Thoracic aorta (tissue), 2 donors: ENCODE measurements at places on chromosomes 16 and 17. TPM values are rescaled to one million over a fixed set of nuclear protein-coding genes. Genes with fewer than 3 reads are reported as not detected.

The FBXO47 gene
- total RNA-seq: not detected

The STXBP4 gene
- total RNA-seq: 31.4 TPM

The NACA2 gene
- total RNA-seq: not detected

The EMP2 gene
- total RNA-seq: 110 TPM

The CDK5R1 gene
- total RNA-seq: 1.1 TPM

The KIF2B gene
- total RNA-seq: not detected

The ZG16 gene
- not detected for total RNA-seq

The ACSM2A gene
- not detected for total RNA-seq

The SPATA32 gene
- total RNA-seq: not detected

The SDK2 gene
- 8.9 TPM for total RNA-seq

The CCL7 gene
- total RNA-seq: 1.3 TPM

- no peaks in the 10 kb centered on the region for H3K4me1 ChIP-seq
- H3K27me3 ChIP-seq: no peaks in the 10 kb centered on the region
- DNase-seq: no peak
- H3K4me3 ChIP-seq: no peak overlapping the region
Measured at GRCh38 chr17:75536366-75536765, 10.9 kb downstream of the LLGL2 start.

DNA sequence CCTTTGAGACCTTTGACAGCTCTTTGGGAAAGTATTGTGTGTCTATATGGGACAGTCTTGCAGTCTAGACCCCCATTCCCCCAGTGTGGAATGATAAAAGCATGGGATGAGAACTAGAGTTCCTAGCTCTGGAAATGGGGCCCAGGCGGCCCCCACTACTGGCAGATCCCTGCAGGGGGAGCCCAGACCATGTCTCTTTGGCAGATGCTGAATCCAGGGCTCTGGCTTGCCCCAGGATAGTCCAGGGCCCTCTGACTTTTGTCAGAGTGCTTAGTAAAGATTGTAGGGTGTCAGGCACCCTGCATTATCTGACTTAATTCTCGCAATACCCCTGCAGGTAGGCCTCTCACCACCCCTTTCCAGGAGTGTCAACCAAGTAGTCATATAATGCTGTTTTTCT lies 8.3 kb downstream of the ALKBH5 start:
- peaks cover 14% of the 10 kb centered on the region for H3K36me3 ChIP-seq
- H3K4me1 ChIP-seq: peaks cover 67% of the 10 kb centered on the region
- no peaks in the 10 kb centered on the region for H3K27me3 ChIP-seq
- no peak overlapping the region for H3K27ac ChIP-seq

DNA sequence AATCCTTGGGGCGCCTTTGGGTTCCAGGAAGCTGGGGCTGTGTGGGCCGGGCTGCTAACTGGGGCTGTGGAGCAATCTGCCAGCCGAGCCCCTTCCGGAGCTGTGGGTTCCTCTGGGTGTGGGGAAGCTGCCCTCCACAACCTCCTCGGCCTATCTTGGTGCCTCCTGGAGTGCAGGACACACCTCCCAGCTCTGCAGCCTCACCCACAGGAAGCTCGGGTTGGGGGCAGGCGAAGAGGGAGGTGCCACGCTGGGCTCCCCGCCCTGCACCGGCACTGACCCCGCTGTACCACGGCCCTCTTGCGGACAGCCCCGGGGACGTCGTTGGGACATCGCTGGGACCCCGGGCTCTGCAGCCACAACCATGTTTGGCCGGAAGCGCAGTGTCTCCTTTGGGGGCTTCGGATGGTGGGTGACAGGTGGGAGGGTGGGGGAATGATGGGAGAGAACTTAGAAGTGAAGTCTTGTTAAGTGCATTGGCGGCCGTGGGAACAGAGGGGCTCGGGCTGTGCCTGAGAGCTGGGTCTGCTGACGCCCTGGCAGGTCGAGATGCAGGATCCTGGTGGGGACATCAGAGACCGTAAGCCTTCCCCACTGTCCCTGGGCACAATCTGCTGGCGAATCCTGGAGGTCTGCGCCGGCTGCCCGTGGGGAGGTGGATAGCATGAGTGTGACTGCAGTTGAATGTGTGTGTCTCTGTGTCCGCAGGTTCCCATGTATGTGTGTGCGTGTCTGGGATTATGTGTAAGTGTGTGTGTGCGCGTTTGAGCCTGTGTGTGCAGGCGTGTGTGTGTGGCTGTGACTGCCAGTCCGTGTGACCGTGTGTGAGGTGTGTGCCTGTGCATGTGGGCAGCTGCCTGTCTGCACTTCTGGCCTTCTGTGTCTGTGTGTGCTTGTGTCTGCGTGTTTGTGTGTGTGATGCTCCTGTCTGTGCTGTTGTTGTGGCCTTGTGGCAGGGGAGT lies at the start of gene RAP1GAP2:
Gene RAP1GAP2 (plus strand): TSS at position 275 of the 962 bp plus-strand sequence. CDS start 90 bp downstream, at position 365.
- no peaks in the 10 kb centered on the region for H3K36me3 ChIP-seq
- DNase-seq: no peak
- no peaks in the 10 kb centered on the region for H3K27me3 ChIP-seq

- no peak overlapping the region for H3K27ac ChIP-seq
- H3K27me3 ChIP-seq: no peaks in the 10 kb centered on the region
- no peaks in the 10 kb centered on the region for H3K4me1 ChIP-seq
Measured at GRCh38 chr17:37781451-37781850, 36.6 kb upstream of the HNF1B start.

DNA sequence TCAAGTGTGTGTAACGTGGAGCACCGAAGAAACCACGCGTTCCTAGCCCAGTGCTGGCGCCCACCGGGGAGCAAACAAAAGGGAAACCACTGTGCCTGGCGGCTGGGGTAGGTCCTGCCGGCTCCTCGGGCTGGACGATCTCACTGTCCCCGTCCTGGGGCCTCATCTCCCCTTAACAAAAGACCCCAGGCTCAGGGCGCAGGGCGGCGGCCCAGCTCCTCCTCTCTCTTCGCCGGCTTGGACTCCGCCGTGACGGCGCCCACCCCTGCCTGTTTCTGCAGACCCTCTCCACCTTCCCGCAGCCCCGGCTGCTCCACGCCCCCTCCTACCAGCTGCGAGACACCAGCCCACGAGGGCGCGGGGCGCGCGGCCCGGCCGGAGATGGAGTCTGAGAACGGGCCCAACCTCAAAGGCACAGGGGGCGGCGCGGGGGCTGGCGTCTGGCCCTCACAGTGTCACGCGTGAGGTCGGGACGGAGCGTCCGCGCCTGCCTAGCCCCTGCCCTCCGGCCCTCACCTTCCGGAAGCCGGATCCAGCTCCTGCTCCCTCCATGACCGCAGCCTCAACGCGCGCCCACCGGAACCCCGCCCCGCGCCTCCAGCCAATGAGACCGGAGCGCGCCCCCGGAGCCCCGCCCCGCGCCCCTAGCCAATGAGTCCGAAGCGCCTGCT lies at the start of gene CENPX:
Gene CENPX (minus strand): TSS at position 569 of the 671 bp plus-strand sequence. CDS start 17 bp downstream, at position 552.
- peaks cover 14% of the 10 kb centered on the region for H3K4me1 ChIP-seq
- H3K36me3 ChIP-seq: no peaks in the 10 kb centered on the region
- peak within 1 kb of the TSS; percentile 89 for H3K4me3 ChIP-seq
- DNase-seq: no peak
- H3K27me3 ChIP-seq: no peaks in the 10 kb centered on the region

DNA sequence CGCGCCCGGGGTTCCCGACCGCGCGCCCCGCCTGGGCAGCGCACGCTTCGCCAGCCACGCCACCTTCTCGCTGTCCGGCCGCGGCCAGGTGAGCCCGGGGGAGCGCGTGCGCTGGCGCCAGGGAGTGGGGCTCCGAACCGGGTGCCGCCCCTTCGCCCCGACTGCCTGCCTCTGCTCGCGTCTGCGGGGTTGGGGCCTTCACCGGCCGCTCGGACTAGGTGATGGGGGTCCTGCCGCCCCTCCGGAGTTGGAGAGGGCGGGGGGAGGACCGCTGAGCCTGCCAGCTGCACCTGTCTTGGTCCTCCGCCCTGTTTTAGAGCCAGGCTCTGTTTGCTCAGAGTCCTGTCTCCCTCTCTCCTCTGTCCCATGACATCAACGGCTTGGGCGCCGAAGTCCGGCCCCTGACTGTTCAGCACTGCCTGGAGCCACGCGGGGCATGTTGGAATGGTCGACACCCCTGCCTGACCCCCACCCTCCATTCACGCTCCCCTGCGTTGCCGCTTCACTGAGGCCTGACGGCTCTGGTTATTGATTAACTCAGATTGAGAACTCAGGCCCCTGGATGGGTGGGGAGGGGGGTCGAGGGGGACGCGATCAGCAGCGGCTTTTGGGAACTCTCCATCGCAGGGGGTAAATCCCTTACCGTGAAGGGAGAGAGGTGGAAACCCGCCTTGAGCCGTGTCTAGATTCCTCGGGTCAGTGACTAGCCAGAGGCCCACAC lies 748 bp downstream of the SMTNL2 start:
- H3K4me1 ChIP-seq: peaks cover 5% of the 10 kb centered on the region
- no peak for DNase-seq
- no peak overlapping the region for H3K4me3 ChIP-seq
- no peaks in the 10 kb centered on the region for H3K36me3 ChIP-seq

DNA sequence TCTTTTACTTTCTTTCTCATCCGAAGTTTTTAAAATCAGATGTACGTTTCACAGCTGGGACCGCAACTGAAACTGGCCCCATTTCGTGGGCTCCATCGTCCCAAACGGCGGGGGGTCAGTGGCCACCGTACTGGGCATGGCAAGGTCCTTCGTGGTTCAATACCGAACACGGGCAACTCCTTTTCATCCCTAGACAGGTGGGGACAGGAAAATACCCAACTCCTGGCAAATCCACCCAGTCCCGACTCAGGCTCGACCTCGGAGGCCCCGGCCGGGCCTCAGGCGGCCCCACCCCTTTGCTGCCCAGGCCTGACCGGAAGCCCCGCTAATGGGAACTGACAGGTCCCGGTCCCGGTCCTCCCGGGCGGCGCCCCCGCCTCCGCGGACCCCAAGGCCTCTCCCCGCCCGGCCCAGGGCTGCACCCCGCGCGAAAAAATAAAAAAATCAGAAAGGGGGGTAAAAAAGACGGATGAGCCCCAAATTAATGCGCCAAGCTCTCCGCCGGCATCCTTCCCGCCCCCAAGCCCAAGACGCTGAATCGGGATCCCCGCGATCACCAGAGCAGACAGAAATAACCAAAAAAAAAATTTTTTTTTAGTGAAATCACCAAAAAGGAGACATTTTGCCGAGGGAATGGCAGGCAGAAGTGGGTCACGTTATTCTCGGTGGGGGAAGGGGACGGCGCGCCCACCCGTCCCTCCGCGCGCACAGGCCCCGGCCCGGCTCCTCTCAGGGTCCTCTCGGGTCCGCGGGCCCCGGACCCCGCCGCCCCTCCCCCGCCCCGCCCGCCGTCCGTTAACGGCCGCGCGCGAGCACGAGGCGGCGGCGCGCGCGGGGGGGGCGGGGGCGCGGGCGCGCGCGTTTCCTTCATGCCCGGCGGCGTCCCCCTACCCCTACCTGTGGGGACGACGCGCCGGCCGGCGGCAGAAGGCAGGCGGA lies 562 bp downstream of the ZC3H7A start:
- peak overlapping the region; percentile 90 for H3K4me3 ChIP-seq
- peaks cover 54% of the 10 kb centered on the region for H3K4me1 ChIP-seq
- H3K27me3 ChIP-seq: no peaks in the 10 kb centered on the region
- no peaks in the 10 kb centered on the region for H3K36me3 ChIP-seq
- peak overlapping the region; percentile 98 for H3K27ac ChIP-seq
- DNase-seq: no peak

- no peak for DNase-seq
- no peaks in the 10 kb centered on the region for H3K27me3 ChIP-seq
- H3K4me1 ChIP-seq: no peaks in the 10 kb centered on the region
- H3K36me3 ChIP-seq: no peaks in the 10 kb centered on the region
Measured at GRCh38 chr16:13634253-13634652, 285.7 kb upstream of the ERCC4 start.

GRCh38 chr17:79695797-79696609 lies 34.7 kb upstream of the ENPP7 start:
- H3K27me3 ChIP-seq: no peaks in the 10 kb centered on the region
- H3K4me1 ChIP-seq: peaks cover 33% of the 10 kb centered on the region
- DNase-seq: no peak
- H3K4me3 ChIP-seq: no peak overlapping the region
- H3K36me3 ChIP-seq: no peaks in the 10 kb centered on the region
- no peak overlapping the region for H3K27ac ChIP-seq

- H3K4me1 ChIP-seq: no peaks in the 10 kb centered on the region
- no peaks in the 10 kb centered on the region for H3K36me3 ChIP-seq
Measured at GRCh38 chr16:1290860-1291575, 18.4 kb upstream of the UBE2I start.

- H3K27me3 ChIP-seq: no peaks in the 10 kb centered on the region
- no peak for DNase-seq
- no peaks in the 10 kb centered on the region for H3K36me3 ChIP-seq
- no peaks in the 10 kb centered on the region for H3K4me1 ChIP-seq
- no peak overlapping the region for H3K27ac ChIP-seq
Measured at GRCh38 chr17:13509527-13509926, 92.2 kb downstream of the HS3ST3A1 start.

GRCh38 chr16:63315229-63315628 lies 1279.0 kb upstream of the CDH8 start:
- H3K27ac ChIP-seq: no peak overlapping the region
- no peaks in the 10 kb centered on the region for H3K27me3 ChIP-seq

DNA sequence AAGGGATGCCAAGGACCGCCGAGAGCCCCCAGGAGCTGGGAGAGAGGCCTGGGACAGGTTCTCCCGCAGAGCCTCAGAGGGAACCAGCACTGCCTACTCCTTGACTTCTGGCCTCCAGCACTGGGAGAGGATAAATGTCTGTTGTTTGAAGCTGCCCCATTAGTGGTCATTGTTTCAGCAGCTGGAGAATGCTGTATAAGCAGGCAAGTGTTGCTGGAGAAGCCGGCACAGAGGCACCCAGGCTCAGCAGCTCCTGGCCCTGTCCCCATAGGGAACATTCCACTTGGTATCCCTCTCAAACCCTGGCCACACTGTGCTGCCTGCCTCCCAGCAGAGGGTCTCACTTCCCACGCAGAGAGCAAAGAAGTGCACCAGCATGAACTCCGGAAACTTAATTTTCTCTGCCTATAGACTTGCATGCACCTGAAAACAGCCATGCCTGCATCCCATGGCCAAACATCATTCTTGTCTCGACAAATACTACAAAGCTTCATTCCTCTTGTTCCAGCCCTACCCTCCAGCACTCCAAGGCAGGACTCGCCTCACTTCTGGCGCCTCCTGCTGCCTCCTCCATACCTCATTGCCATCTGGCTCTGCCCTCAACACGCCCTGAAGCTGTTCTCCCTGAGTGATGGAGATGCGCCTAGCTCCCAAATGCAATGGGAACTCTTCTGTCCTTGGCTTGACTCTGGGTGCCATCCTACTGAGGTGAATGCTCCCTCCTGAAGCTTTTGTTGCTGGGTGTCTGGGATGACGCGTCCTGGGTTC lies 88.1 kb downstream of the DNAH17 start:
- H3K4me3 ChIP-seq: no peak overlapping the region
- no peak overlapping the region for H3K27ac ChIP-seq
- H3K36me3 ChIP-seq: no peaks in the 10 kb centered on the region
- DNase-seq: no peak

- peak within 1 kb of the TSS; percentile 99 for H3K27ac ChIP-seq
- no peaks in the 10 kb centered on the region for H3K27me3 ChIP-seq
- peak within 1 kb of the TSS; percentile 100 for H3K4me3 ChIP-seq
- H3K4me1 ChIP-seq: peaks cover 32% of the 10 kb centered on the region
- peak; percentile 60 for DNase-seq
- H3K36me3 ChIP-seq: no peaks in the 10 kb centered on the region
Measured at GRCh38 chr17:36544307-36545076, at the start of gene GGNBP2. Gene GGNBP2 (plus strand): TSS chr17:36544919. CDS start chr17:36545725, 806 bp downstream.

DNA sequence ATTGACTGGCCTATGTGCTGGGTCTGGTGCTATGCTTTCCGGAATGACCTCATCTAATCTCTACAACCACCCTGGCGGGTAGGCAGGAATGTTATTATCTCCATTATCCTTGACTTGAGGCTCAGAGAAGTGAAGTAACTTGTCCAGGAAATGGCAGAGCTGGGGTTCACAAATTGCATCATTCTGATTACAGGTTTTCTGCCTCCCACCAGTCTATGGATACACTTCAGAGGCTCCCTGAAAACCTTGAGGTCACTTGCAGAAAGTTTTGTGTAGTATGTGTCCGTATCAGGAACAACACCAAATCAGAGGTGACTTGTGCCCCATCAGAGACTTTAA lies 19.1 kb downstream of the NOD2 start:
- no peak overlapping the region for H3K27ac ChIP-seq
- no peaks in the 10 kb centered on the region for H3K36me3 ChIP-seq
- no peaks in the 10 kb centered on the region for H3K27me3 ChIP-seq
- DNase-seq: no peak
- peaks cover 6% of the 10 kb centered on the region for H3K4me1 ChIP-seq
